T-helper 1 cell (primary cell): ENCODE measurements at places on chromosomes 16 and 17.
A peak's percentile ranks its signal among the peaks of the same experiment; 100 is the strongest.

DNA sequence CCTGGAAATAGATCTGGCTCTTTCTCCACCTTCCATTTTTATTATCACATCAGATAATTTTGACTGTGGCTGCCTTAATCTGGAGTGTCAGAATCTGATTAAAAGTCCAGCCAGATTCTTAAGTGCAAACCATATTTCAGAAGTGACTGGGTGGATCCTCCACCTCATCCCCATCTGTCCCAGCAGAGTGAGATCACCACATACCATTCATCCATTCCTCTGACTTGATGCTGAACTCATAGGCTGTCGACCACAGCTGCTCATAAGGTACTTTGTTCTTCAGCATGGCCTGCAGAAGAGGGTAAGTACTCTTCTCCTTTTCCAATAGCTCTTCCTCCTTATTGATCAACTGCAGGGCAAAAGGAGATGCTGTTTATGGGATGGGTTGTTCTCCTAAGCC is 53.5 kb downstream of the DNAH3 start:
- no peak for DNase-seq

DNA sequence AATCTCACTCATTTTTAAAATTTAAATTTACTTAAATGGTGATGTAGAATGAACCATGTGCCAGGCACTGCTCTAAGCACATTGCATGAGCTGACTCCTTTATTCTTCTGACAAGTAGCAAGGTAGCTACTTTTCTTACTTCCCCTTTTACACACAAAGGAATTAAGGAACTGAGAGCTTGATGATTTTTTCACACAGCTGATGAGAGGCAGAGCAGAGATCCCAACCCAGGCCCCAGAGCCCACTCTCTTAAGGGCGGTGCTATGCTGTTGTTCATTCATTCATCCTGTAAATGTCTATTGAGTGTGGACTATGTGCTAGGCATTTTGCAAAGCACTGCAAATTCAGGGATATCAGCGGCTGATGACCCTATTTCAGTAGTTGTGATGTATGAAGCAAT is 17.9 kb downstream of the SEC14L5 start:
- no peak for DNase-seq

- DNase-seq: peak; percentile 33
Observed at GRCh38 chr16:66549284-66550131, at the start of gene TK2. TK2 (minus strand) TSS chr16:66550122; CDS start chr16:66550061, 61 bp downstream.

GRCh38 chr17:30426292-30426691 is 47.6 kb downstream of the CPD start:
- no peak for DNase-seq

DNA sequence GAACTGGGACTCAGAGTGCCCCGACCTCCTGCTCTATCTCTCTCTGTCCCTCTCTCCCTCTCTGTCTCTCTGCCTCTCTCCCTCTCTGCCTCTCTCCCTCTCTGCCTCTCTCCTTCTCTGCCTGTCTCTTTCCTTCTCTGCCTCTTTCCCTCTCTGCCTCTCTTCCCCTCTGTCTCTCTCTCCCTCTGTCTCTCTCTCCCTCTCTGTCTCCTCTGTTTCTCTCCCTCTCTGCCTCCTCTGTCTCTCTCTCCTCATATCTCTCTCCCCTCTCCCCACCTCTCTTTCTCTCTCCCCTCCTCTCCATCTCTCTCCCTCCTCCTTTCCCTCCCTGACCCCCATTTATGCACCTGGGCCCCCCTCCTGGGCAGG is 32.7 kb downstream of the TNFRSF13B start:
- DNase-seq: no peak

- DNase-seq: no peak
Observed at GRCh38 chr17:72266112-72266775, 145.4 kb downstream of the SOX9 start.

DNA sequence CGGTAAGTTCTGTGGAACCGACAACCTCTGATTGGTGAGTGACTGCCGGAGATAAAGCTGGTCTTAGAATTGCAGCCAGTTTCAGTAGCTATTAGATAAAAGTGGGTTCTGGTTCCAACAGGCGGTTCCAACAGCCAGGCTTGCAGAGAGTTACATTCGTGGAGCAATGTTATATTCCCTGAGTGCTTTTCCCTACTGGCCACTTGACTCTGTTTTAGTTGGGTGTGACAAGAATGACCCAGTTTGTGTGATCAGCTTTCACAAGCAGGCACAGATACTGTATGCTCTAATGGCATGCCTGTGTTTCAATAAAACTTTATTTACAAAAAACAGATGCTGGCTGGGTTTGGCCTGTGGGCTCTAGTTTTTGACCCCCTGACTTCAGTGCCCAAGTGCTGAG is 196.6 kb downstream of the SNX29 start:
- DNase-seq: no peak

GRCh38 chr16:529012-529575 is 1.6 kb downstream of the CAPN15 start:
- no peak for DNase-seq

DNA sequence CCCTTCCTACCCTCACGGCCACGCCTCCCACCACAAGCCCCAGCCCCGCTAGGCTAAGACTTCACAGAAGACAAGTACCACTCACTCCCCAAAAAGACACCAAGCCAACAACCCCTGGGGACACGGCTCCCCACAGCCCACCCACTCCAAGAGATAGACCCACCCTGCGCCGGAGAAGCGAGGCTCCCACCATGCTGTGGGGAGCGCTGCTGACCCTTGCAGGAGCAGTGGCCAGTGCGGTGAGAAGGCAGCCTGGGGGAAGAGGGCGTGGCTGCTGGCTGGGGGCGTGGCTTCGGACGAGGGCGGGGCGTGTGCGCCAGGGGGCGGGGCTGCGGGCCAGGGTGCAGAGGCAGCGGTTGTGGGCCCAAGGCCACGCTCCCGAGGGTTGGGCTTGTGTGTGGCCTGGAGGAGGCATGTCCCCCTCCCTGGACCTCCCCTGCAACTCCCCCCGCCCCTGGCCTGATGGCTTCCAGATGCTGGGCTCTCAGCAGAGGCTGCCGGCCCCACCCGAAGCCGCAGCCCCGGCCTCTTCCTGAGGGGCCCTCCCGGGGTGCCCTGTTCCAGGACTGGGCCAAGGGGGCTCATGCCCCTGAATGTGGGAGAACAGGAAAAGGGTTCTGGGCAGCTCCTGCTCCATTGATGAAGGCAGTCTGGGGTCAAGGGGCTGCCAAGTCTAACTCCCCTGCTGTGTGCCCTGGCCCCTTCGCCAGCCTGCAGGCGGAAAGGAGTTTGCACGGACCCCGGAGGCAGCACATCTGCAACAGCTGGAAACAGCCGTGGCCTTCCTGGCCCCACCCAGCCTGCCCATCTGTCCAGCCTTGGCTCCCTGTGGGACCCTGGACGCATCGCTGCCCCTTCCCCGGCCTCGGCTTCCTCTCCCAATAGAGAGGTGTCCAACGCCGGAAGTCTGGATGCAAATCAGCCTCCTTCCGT is 9.1 kb downstream of the TFAP4 start:
- no peak for DNase-seq

GRCh38 chr16:11078812-11079459 is 134.6 kb downstream of the CLEC16A start:
- DNase-seq: no peak

GRCh38 chr17:17401271-17401781 is 75.5 kb upstream of the MED9 start:
- no peak for DNase-seq

GRCh38 chr16:25066426-25066746 is 45.2 kb upstream of the LCMT1 start:
- DNase-seq: no peak

GRCh38 chr16:87708881-87709638 is 56.7 kb downstream of the KLHDC4 start:
- DNase-seq: no peak

DNA sequence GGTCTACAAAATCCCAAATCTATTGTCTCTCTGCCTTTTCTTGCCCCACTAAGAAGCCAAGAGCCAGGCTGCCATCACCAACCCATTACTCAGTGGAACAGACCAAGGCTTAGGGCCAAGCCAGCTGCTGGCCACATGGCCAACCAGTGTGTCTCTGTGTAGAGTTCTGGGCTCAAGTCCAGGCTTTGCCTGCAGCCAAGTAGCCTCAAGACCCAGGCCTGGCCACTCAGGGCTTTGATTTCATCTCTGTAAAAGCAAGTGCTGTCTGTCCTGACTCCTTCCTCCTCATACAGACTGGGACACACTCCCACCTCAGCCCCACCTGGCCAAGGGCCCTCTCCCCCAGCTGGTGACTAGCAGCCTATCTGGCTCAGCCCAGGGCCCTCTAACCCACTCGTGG is 14.6 kb downstream of the SREBF1 start:
- no peak for DNase-seq

DNA sequence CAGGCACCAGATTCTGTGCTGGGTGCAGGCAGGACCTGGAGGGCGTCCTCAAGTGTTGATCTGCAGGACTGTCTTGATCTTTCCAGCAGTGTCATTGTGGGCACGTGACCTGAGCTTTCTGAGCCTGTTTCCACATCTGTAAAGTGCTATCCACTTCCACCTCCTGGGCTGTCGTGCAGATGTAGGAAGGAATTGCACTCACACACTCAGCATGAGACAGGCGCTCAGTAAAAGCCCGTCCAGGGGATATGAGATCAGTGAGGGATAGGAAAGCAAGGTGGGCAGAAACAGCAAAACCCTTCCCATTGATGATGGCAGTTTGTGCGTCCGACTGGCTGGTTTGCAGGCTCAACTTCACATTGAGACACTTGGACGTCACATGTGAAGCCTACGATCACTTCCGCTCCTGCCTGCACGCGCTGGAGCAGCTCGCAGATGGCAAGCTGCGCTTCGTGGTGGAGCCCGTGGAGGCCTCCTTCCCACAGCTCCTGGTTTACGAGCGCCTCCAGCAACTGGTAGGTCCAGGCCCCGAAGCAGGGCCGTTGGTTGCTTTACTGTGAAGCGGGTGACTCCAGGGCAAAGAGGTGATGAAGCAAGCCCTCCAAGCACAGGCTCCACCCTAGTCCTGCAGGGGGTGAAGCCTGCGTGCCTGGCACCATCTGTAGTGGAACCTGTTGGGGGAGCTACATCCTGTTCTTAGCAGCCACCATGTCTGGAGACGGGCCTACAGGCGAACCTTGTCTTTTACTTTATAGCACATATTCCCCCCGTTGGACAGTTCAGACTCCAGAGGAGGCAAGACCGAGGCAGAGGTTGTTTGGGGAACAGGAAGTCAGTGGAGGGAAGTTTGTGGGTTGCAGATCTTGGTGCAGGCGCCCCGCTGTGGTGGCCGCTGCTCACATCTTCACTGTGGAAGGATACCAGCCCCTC is 23.0 kb downstream of the METTL22 start:
- no peak for DNase-seq

DNA sequence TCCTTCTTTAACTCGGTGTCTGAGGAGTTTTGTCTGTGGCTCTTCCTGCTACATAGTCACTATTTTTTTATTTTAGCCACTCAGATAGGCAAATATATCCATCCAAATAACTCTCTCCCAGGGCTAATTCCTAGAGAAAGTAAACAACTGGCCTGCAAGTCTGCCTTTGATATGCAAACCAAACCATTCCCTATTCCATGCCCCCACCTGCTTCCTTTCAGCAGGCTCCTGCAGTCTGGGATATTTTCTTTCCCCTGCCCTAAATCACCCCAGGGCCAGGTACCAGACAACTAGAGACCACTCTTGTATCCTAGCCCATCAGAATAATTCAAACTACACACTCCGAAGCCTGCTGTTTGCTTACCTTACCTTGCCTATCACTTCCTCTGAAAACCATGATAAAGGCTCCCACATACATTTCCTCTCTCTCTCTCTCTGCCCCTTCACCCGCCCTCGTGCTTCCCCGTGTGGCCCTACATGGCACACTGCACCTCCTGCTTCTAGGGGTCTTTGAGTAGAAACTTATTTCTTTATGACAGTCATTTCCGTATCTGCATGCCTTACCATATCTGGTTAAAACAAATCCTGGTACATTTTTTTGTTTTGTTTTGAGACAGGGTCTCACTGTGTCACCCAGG is 8.3 kb downstream of the CD300H start:
- no peak for DNase-seq

GRCh38 chr17:8898636-8899035 is 31.2 kb upstream of the PIK3R6 start:
- no peak for DNase-seq

GRCh38 chr17:2705263-2705662 is 6.3 kb downstream of the CLUH start:
- no peak for DNase-seq

GRCh38 chr16:30054959-30055553 is 10.5 kb upstream of the ALDOA start:
- DNase-seq: no peak

DNA sequence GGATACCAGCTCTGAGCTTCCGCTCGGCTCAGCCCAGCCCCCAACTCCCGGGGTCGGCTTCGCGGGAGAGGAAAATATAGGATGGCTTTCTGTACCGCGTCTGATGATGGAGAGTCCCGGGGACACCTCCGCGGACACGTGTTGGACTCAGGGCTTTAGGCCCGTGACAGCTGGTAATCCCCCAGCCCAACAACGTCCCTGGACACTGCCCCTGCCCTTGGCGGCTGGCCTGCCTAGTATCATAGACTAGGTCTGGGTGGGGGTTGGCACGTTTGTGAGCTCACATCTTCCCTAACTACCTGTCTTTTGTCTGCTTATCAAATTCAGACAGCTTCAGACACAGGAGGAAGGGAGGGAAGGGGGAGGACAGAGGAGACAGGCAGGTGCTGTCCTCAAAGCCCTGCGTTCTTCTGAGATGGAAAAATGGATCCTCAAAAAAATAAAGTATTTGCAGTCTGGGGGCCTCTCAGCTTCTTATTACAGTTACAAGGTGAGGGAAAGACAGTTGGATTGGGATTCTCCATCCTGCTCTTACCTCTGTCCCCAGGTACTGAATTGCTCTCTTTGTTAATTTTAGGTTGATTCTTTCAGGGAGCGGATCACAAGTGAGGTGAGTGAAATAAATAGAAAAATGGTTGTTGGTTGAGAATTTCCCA is 698 bp downstream of the PSME3 start:
- no peak for DNase-seq

GRCh38 chr16:280005-280460 is 358 bp upstream of the ARHGDIG start:
- no peak for DNase-seq

GRCh38 chr16:66254106-66254505 is 112.4 kb upstream of the CDH5 start:
- DNase-seq: no peak

- no peak for DNase-seq
Observed at GRCh38 chr16:60463986-60464385, 1572.3 kb downstream of the CDH8 start.

GRCh38 chr17:80397686-80398085 is 17.3 kb upstream of the ENDOV start:
- DNase-seq: no peak

DNA sequence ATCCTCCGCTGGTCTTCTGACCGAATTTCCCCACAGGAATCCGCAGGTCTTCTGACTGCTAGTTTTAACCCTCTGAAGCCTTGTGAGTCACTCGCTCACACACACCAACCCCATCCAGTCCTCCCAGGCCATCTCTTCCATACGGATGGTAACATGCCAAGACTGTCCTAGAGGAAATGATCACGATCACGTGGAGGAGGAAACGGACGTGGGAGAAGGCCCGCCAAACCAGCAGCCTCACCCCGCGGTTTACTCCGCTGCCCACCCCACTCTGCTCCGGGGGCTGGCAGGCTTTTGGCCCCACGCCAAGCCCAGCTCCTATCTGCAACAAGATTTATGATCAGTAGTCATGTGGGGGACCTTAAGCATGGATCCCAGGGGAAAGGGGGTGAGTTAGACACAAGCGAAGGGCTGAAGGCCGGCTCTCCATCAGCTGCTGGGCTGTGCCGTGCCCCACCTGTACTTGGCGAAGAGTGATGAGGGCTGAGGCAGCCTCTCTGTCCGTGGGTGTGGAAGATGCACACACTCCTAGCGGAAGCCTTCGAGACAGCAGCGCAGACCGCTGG is 1.5 kb upstream of the FAAP100 start:
- no peak for DNase-seq
